Stimulated activated CD4-positive, alpha-beta T cell treated with anti-CD3 and anti-CD28 coated beads, Interleukin-12 subunit alpha, Interleukin-12 subunit beta, amount 100 ng/mL, for 4 hours (primary cell): ENCODE measurements at places on chromosomes 6 and 20.

DNA sequence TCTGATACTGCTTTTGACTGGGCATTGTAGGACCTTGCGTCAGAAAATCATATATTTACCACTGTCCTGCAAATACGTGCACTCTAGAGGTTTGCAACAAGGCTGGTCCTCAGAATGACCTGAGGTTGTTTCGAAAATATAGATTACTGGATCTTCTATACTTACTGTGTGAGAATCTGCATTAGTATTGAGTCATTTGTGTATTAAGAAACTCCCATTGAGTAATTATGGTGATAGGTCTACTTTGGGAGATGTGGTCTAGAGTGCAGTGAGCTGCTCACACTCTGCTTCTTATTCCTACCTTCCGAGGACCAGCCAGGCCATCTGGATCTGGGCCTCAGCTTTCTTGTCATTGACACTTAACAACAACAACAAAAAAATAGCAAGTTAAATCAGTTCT lies 9.6 kb downstream of the KLHL32 start:
- no peak for DNase-seq

GRCh38 chr6:160489091-160489490 lies 140.9 kb downstream of the SLC22A3 start:
- DNase-seq, result no peak

- no peak for DNase-seq
These were observed 402 bp upstream of the TAF8 start for GRCh38 chr6:42049948-42050296.

- DNase-seq, result no peak
These were observed 164.8 kb upstream of the NT5E start for GRCh38 chr6:85285114-85285513.

DNA sequence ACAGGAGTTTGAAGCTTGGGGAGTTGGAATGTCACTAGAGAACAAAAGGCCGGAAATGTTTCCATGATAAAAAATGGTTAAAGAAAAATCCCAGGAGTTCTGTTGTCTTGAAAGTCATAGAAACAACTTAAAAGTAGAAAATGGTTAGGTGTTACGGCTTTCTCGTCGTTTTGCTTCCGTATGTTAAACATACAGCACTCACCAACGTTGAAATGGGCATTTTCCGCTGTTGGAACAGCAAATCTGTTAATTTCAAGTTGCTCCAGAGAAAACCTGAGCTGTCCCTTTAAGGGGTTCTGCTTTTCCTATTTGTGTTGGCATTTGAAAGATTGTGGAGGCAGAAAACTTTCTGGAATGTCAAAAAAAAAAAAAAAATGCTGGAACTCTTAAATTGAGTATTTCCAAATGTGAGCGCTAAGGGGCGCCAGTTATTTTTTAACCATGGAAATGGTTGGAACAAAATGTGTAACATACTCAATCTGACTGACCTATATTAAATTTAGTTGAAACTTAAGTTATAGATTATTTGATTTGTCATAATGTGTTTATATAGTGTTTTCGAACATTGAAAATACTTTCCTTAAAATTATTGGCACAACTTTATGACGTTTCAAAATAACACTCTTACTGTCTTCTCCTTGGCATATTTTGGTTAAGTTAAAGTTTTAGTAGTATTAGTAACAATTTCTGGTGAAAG lies 2.2 kb downstream of the QKI start:
- DNase-seq, result no peak

GRCh38 chr20:45782890-45783289 lies 8.8 kb downstream of the WFDC3 start:
- no peak for DNase-seq

DNA sequence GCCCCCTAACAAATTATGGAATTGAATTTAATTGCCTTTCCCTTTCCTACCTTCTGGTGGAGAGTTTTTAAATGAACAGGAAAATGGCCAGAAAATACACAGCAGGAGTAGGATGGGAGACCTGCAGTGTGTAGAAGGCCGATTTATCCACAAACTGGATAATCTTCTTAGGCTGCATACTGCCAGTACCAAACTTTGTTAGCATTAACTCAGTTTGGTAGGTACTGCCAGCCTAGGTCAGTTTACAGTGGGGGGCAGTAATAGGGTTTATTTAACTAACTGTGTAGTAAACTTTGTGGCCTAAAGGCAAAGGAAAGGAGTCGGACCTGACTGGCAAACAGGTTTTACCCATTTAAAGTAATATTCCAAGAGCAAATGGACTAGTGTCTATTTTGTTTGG lies 4.6 kb downstream of the NCOA3 start:
- no peak for DNase-seq

- DNase-seq, result no peak
These were observed 41.7 kb downstream of the ISM1 start for GRCh38 chr20:13262671-13263360.

DNA sequence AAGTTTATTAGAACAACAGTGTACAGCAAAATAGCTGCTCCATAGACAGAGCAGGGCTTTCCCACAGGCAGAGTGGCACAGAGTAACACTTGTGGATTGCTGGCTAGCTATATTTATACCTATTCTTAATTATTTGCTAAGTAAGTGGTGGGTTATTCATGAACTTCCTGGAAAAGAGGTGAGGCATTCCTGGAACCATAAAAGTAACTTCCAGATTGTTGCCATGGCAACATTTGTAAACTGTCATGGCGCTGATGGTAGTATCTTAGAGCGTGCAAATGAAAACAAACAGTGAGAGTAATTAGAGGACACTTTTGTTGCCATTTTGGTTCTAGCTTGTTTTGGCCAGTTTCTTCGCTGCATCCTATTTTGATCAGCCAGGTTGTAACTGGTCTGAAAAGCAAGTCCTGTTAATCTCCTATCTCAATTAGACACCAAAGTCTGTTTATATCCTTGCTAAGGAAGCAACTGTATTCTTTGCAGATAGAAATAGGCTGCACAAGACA lies 23.9 kb downstream of the DEFB114 start:
- DNase-seq, result no peak

DNA sequence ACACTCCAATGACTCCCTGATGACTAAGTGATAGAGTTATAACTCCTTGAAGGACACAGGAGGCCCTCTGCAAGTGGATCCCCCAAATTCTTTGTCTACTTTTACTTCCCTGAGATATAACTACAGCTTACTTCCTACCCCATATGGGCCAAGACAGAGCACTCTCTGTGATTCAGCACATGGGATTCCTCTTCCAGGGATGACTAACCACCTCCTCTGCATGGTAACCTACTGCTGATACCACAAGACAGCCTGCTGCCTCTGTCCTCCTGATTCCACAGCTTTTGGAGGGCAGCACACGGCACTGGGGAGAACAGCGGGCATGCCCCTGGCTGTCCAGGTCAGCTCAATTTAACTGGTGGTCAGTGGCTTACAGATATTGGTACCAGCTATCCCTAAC lies 675.7 kb upstream of the AGPAT4 start:
- no peak for DNase-seq

GRCh38 chr20:3406481-3407039 lies 909 bp downstream of the DNAAF9 start:
- DNase-seq, result no peak

DNA sequence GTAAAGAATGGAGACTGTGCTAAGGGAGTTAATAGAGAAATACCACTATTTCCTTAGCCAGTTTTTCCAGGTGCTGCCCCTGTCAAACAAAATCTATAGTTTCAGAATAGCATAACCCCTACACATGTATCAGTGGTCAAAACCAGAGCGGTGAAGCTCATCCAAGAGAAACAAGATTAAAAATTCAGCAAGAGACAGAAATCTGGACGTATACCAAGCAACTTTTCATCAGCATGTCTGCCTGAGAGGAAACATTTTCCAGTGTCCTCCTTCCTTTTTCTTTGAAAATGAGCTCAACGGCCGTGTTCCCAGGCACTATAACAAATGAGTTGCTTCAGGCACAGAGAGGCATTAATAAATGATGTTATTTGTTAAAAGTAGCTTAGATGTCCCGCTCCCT lies 416.5 kb downstream of the BCKDHB start:
- DNase-seq, result no peak

GRCh38 chr6:82397962-82398692 lies 34.5 kb downstream of the TPBG start:
- no peak for DNase-seq

- DNase-seq, result no peak
These were observed 58.8 kb upstream of the SLCO4A1 start for GRCh38 chr20:62583424-62583920.

- DNase-seq, result no peak
These were observed 628 bp upstream of the CHRNA4 start for GRCh38 chr20:63361519-63362435.

DNA sequence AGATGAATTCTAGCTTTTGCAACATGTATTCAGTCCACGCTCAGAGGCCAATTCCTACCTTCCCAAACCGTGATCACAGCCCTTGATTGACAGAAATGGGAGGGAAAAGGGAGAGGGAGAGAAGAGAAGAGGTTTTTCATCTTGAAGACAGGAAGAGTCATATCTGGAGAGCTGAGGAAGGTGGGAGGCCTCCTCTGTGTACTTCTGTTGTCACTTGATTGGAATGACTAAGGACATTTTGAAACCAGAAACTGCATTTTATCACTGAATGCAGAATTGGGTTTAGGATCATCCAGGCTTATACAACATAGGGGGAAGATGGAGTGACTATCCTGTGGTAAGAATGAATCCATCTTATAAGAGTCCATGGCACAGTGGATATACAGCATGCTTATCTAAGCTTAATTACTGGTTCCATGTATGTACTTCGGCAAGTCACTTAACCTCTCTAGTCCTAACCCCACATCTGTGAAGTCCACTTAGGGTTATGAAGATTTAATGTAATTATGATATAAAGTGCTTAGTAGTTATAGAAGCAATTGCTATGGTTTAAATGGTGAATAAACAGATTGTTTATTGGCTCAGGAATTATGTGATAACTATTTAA lies 144.0 kb downstream of the BCKDHB start:
- no peak for DNase-seq

GRCh38 chr6:147268254-147268653 lies 64.0 kb downstream of the STXBP5 start:
- DNase-seq, result no peak

- DNase-seq, result no peak
These were observed 147.5 kb downstream of the THBS2 start for GRCh38 chr6:169106176-169106575.

- DNase-seq, result no peak
These were observed 634.2 kb upstream of the IMPG1 start for GRCh38 chr6:76706631-76707030.

DNA sequence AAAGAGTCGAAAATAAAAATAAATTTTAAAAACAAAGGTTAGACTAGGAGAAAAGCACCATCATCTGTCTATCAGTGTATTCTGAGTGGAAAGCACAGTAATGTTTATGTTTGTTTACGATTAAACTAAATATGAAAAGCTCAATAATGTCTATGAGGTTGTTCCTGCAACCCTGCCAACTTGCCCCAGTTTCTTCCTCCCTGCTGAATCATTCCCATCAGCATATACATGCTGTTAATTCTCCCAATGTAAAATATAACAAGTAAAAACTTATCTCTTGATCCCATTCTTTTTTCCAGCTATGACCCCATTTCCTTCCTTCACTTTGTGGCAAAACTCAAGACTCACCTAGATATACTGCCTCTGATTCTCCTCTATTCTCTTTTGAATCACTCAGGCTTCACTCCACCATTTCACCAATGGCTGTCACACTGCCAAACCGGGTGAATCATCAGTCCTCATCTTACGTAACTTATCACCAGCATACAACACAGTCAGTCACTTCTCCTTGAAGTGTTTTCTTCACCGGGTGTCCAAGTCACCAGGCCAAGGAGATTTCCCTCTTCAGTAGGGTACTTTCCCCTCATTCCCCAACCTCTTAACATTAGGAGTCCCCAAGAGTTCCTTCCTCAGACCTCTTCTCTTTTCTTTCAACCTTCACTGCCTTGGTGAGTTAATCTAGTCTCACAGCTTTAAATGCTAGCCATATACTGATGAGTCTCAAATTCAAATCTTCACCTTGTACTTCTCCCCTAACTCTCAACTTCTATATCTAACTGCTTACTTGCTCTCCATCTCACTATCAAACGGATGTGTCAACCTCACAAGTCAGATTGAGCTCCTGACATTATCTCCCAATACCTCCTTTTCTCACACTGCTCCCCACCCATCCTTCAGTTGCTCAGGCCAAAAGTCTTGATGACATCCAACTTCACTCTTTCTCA lies 6.2 kb downstream of the TMEM242 start:
- DNase-seq, result no peak

DNA sequence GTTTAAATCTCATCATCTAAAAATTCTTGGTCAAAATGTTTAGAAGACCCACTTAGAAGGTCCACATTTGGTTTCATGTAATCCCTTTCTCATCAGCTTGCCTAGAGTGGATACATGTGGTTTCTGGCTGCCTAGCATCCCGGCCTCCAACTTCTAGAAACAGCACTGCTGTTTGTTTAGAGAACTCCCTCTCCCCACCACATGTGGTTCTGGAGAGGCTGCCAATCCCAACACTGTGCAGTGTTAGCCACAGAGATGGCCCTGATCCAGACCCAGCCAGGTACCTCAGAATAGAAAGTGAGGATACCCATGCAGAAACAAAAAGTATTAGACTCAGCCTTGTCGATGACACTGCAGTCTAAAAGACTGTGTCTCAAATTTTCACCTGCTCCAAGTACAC lies 241.8 kb downstream of the BCKDHB start:
- no peak for DNase-seq

- no peak for DNase-seq
These were observed 66.6 kb downstream of the CLVS2 start for GRCh38 chr6:123062670-123063069.

GRCh38 chr20:43508604-43509040 lies 1.1 kb downstream of the L3MBTL1 start:
- no peak for DNase-seq

DNA sequence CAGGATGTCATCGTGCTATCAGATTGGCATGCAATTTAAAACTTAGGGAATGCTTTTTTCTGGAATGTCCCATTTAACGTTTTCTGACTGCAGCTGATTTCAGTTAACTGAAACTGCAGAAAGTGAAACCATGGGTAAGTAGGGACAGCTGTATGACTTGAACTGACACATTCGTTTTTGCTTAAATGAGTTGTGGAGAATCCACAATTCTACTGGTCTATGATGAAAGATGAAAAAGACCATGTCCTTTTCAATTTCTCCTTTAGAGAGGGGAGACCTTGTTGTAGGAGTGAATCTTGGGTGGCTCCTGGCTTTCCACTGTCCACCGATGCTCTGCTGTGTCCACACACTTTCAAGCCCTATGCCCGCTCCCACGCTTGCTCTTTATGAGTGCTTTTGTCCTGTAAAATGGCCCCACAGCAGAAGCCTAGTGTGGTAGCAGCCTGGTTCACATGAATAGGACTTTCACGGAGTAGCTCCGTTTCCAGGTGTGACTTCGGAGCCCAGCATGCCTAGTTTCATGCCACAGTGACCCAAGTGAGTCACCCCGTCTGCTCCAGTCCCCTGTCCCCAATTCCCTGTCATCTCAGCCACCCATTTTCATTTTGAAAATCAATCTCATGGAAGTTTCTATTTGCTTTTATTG lies 21.9 kb downstream of the DYNLT1 start:
- DNase-seq, result no peak

DNA sequence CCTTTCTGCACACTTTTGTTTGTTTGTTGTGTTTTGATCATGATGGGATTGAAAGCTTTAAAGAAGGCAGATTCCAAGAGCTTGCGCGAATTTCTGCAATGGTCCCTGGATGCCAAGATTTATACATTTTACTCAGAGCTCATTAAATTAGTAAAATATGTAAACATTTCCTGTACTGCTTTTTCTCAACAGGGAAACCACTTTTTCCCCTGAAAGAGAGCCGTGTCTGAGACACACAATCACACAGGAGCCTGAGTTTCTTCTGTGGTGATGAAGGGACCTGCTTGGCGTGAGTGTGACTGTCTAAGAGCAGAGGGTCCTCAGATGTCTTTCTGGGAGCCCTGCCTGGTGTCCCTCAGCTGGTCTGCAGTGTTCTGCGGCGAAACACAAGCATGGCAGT lies 12.1 kb upstream of the TAGAP start:
- no peak for DNase-seq

- no peak for DNase-seq
These were observed 81.9 kb downstream of the ERMARD start for GRCh38 chr6:169833258-169833794.
